Astrocyte of the spinal cord (primary cell): ENCODE measurements at places on chromosomes 5 and 9.

DNA sequence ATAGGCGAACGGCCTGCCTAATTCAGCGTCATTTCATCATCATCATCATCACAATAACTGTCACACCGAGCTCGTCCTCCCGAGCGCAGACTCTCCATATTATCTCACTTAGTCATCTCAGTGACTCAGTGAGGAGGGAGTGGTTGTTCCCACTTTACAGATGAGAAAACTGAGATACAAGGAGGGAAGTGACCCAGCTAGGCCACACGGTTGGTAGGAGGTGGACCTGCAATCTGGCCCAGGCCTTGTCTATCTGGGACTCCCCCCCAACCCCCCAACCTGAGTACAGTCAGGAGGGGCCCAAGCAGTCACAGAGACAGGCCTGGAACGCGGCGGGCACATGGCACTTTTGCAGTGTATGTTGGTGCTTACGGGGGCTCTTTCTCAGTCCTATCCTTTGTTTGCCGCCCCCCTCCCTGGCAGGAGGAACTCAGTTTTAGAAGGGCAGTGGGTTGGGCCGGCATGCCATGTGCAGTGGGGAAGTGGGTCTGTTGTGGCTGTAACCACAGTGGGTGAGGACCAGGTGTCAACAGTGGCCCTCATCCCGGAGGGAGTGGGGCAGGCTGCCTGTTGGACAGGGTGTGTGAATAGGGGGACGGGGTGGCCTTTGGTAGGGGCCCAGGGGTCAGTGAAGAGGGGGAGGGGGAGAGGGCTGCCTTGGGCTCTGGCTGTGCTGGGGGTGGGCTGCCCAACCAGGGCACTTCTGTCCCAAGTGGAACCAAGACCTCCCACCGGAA lies 1.7 kb upstream of the RXRA start:
- DNase-seq, result no peak

GRCh38 chr9:110742741-110743371 lies 74.3 kb downstream of the MUSK start:
- peak; percentile 95 for DNase-seq

DNA sequence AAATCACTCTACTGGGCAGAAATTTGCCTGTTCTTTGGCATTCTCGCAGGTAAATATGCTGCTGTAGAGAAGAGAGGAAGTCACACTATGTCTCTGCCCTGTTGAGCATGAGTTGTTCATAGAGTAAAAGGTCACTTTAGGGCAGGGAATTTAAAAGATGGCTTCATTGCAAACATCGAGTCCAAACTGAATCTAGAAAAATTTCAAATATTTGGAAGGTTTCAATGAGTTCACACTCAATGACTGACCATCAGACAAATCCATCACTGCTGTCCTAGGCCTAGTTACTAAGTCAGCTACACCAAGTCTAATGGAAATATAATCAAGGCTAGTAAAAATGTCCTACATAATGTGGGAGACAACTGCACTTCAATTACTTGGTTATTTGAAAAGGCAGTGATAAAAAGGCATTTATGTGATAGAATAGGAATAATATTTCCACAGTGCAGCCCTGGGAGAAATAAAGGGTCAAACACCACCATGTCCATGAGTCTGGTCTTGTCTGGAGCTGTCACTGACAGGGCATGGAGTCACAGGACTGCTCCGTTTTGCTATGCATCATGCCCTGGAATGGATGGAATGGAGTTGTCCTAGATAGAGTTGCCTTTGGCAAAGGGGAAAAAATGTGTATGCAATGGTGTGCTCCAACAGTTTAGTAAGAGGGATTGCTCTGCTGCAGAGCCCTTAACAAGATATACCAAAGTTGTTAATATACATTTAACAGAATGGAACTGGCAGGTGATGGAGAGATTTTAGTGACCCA lies 218.5 kb upstream of the DAPK1 start:
- no peak for DNase-seq

DNA sequence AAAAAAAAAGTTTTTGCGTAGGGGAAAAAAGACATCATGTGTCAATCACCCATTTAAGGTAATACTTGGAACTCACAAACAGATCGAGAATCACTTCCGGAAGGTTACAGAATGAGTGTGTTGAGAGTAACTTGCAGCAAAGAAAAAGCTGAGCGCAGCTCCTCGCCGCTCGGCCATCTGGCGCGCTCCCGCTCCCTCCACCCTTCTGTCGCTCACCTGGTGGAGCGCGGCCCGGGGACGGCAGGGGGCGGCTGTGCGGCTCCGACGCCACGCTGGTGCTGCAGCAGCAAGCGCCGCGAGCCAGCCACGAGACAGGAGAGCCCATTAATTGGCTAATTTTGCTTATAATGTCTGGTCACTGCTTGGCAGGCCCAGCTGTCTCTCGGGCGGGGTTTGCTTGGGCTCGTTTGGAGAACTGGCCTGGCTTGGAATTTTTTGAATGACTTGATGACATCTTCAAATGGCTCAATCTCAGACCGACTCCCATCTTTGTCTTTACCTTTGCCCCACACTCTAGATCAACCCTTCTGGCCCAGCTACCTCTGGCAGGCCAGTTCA lies 601.8 kb downstream of the CCDC171 start:
- no peak for DNase-seq

DNA sequence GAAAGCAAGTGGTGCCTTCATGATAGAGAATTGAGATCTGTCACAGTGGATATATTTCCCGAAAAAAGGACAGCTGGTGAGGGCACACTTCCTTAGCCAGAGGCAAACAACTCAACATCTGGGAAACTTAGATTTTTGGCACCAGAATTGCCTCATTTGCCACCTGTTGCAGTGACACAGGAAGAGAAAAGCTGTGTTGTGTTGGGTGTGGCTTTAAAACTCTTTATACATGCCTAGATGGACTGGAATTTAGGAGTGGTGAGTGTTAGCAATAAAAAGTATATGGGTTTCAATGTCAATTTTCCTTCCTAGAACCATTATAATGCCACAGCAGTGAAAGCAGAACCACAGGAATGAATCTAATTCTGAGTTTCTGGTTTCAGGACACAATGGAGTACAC lies 62.6 kb upstream of the CEMIP2 start:
- DNase-seq, result peak; percentile 34

GRCh38 chr9:34442770-34443169 lies 15.6 kb downstream of the FAM219A start:
- DNase-seq, result no peak
